Osteocyte (in vitro differentiated cells): ENCODE measurements at places on chromosomes 11 and 22. TPM values are rescaled to one million over a fixed set of nuclear protein-coding genes. Genes with fewer than 3 reads are reported as not detected.

KCNJ4 gene
- total RNA-seq, result 0.43 and 0.57 TPM in 2 replicates

OR8G5 gene
- not detected in 2 replicates for total RNA-seq

OR51B5 gene
- not detected in 2 replicates for total RNA-seq

CCDC88B gene
- total RNA-seq, result 0.30 TPM in 1 of 2 replicates, not detected in the other

TESMIN gene
- total RNA-seq, result 0.55 and 0.56 TPM in 2 replicates

EIF3D gene
- 150 and 155 TPM in 2 replicates for total RNA-seq
